ENCODE measurements at places on chromosomes 2 and 18. TPM values are rescaled to one million over a fixed set of nuclear protein-coding genes. Genes with fewer than 3 reads are reported as not detected.

Gene CDH20
- 0.60 TPM for total RNA-seq

Gene EIF2AK3
- 29.8 TPM for total RNA-seq

Gene BMP10
- total RNA-seq, result not detected

Gene PCARE
- total RNA-seq, result not detected

Gene PTGR3
- total RNA-seq, result 34.7 TPM

Gene UGT1A8
- total RNA-seq, result not detected

Gene PKDCC
- total RNA-seq, result not detected

Gene NUP35
- 20.7 TPM for total RNA-seq

Gene MIB1
- 19.8 TPM for total RNA-seq

Gene HOXD1
- not detected for total RNA-seq

Gene ABCA12
- total RNA-seq, result not detected

Gene SERPINB2
- total RNA-seq, result 1.5 TPM

Gene WNT10A
- total RNA-seq, result 1.8 TPM

Gene COL4A4
- 0.10 TPM for total RNA-seq

Gene INHA
- not detected for total RNA-seq

Gene TLX2
- total RNA-seq, result not detected

Gene EFR3B
- 0.14 TPM for total RNA-seq

Gene KCNJ13
- not detected for total RNA-seq

Gene SNED1
- 91.8 TPM for total RNA-seq

Gene TBR1
- total RNA-seq, result not detected

Gene CPO
- total RNA-seq, result not detected

Gene SIX3
- total RNA-seq, result not detected

Gene CDH19
- not detected for total RNA-seq

Gene CFAP65
- not detected for total RNA-seq

Gene MYOM1
- total RNA-seq, result 5.6 TPM

Gene OTX1
- not detected for total RNA-seq

Gene MALT1
- total RNA-seq, result 70.2 TPM

Gene FOXI3
- total RNA-seq, result not detected

Gene MARCHF4
- total RNA-seq, result not detected

Gene AQP4
- total RNA-seq, result not detected

All from naive thymus-derived CD8-positive, alpha-beta T cell (primary cell).